ENCODE measurements at places on chromosomes 7 and 10. TPM values are rescaled to one million over a fixed set of nuclear protein-coding genes. Genes with fewer than 3 reads are reported as not detected.

CLRN3 gene
- total RNA-seq = not detected

FOXI2 gene
- total RNA-seq = not detected

MSMB gene
- total RNA-seq = not detected

GRCh38 chr7:93265220-93265619, 33.1 kb downstream of the VPS50 start:
- H3K4me3 ChIP-seq = no peak overlapping the region
- H3K36me3 ChIP-seq = no peaks in the 10 kb centered on the region
- DNase-seq = no peak
- no peaks in the 10 kb centered on the region for H3K4me1 ChIP-seq
- no peaks in the 10 kb centered on the region for H3K27me3 ChIP-seq

DNA sequence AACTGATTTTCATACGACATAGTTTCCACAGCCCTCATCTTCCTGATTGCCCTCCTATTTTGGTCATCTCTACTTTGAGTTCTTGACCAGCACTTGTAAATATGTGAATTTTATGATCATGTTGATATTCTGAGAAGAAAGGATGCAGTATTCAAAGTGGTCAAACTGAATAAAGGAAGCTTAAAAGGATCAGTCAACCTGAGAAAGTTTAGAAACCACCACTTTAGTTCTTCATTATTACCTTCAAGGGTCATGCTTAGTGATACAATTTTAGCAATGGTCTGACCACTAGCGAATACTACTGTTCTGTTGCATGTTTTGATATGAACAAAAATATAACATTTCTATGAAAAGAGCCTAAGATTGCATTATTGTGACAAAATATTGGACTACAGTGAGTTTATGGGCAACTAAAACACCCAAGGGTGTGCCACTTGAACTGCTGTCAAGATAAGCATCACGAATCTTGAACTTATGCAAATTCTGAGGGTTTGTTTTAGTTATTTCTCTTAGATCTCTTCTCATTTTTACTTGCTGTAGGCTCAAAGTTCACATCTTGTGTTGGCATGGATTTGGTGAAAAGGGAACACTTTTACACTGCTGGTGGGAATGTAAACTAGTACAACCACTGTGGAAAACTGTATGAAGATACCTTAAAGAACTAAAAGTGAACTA, 247.7 kb downstream of the IPMK start:
- H3K4me1 ChIP-seq = no peaks in the 10 kb centered on the region
- no peak for DNase-seq
- no peak overlapping the region for H3K27ac ChIP-seq
- no peaks in the 10 kb centered on the region for H3K36me3 ChIP-seq

DNA sequence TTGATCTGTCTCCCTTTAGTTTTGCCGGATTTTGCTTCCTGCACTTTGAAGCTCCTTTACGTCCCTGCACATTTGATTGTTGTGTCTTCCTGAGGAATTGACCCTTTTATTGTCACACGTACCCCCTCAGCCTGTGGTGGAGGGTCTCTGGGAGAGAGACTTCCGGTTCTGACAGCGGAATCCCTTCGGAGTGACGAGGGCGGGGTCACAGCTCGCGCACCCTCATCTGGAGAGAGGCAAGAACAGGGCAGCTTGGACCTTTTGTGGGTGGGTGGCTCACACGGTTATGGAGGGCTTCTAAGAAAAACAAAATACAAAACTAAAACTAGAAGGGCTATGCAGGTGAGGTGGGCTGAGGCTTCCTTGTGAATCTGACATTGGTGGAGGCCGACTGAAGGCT, 26.0 kb downstream of the AMZ1 start:
- DNase-seq = no peak
- no peak overlapping the region for H3K27ac ChIP-seq
- H3K36me3 ChIP-seq = no peaks in the 10 kb centered on the region
- H3K27me3 ChIP-seq = no peaks in the 10 kb centered on the region

GRCh38 chr7:85685901-85686300, 499.0 kb upstream of the SEMA3D start:
- no peaks in the 10 kb centered on the region for H3K27me3 ChIP-seq
- no peaks in the 10 kb centered on the region for H3K36me3 ChIP-seq
- DNase-seq = no peak

- H3K27ac ChIP-seq = no peak overlapping the region
- no peak for DNase-seq
- H3K36me3 ChIP-seq = no peaks in the 10 kb centered on the region
- no peak overlapping the region for H3K4me3 ChIP-seq
- no peaks in the 10 kb centered on the region for H3K4me1 ChIP-seq
Measured at GRCh38 chr10:105150259-105150880, 509.3 kb downstream of the SORCS3 start.

GRCh38 chr10:102384053-102384452, 11.5 kb upstream of the NFKB2 start:
- no peak for DNase-seq
- no peak overlapping the region for H3K4me3 ChIP-seq
- no peaks in the 10 kb centered on the region for H3K4me1 ChIP-seq
- no peaks in the 10 kb centered on the region for H3K27me3 ChIP-seq
- peaks cover 34% of the 10 kb centered on the region for H3K36me3 ChIP-seq
- no peak overlapping the region for H3K27ac ChIP-seq

DNA sequence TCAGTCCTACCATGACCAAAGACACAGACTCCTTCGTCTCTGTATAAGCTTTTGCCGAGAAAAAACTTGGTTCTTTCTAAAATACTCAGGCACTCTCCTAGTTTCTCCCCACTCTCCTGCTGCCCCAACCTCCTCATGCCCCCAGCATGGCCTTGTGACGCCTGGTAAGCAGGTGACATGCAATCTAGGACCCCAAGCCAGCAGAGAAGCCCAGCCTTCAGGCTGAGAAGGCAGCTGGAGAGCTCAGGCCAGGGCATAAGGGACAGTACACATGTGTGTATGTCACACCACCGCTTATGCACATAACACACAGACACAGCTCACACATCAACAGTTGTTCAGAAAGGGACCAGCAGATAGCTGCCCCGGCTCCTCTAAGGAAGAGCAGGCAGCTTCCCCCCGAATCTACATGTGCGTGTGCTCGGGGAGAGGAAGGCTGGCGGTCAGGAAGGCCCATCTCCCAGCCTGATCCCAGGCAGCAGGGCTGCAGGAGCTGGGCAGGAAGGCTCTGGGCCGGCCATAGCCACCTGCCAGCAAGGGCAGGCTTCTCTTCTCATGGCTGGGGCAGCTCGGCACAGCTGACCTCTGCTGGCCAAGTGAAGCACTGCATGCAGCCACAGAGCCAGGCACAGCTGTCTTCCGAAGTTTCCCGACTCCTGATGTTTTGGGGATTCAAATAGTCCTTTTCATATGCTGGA, 8.5 kb downstream of the DDX56 start:
- peak; percentile 79 for DNase-seq
- H3K4me1 ChIP-seq = no peaks in the 10 kb centered on the region

GRCh38 chr7:154879629-154880028, 123.3 kb downstream of the PAXIP1 start:
- H3K4me1 ChIP-seq = peaks cover 3% of the 10 kb centered on the region
- H3K27me3 ChIP-seq = no peaks in the 10 kb centered on the region
- no peak overlapping the region for H3K27ac ChIP-seq
- H3K36me3 ChIP-seq = no peaks in the 10 kb centered on the region

DNA sequence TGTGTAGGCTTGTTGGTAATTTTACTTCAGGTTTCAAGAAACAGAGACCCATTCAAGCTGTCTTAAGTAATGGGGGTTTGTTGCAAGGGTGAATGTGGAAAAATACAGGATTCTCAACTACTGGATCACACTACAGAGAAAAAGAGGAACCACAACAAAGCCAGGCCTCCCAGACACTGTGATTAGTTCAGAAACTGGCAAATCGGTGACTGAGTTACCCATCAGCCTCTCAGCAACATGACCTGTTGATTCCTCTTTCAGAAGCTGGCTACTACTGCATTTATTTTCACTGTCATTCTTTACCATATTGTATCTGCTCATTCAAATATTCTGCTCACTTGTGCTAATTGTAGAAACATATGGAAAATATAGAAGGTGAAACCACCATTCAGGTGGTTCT, 16.0 kb downstream of the CCDC71L start:
- no peak overlapping the region for H3K4me3 ChIP-seq
- no peak overlapping the region for H3K27ac ChIP-seq
- H3K27me3 ChIP-seq = no peaks in the 10 kb centered on the region
- no peaks in the 10 kb centered on the region for H3K36me3 ChIP-seq

GRCh38 chr7:20299647-20300312, 30.9 kb upstream of the ITGB8 start:
- no peak for DNase-seq
- no peaks in the 10 kb centered on the region for H3K27me3 ChIP-seq
- H3K36me3 ChIP-seq = no peaks in the 10 kb centered on the region
- no peak overlapping the region for H3K4me3 ChIP-seq
- H3K27ac ChIP-seq = no peak overlapping the region
- no peaks in the 10 kb centered on the region for H3K4me1 ChIP-seq

DNA sequence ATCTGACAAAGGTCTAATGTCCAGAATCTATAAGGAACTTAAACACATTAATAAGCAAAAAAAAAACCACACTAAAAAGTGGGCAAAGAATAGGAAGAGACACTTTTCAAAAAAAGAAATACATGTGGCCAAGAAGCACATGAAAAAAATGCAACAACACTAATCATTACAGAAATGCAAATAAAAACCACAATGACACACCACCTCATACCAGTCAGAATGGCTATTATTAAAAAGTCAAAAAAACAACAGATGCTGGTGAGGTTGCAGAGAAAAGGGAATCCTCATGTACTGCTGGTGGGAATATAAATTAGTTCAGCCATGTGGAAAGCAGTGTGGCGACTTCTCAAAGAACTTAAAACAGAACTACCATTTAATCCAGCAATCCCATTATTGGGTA, 119.0 kb downstream of the LMBR1 start:
- no peak overlapping the region for H3K27ac ChIP-seq
- DNase-seq = no peak
- H3K4me1 ChIP-seq = peaks cover 6% of the 10 kb centered on the region
- no peaks in the 10 kb centered on the region for H3K27me3 ChIP-seq
- H3K36me3 ChIP-seq = no peaks in the 10 kb centered on the region
- H3K4me3 ChIP-seq = no peak overlapping the region

GRCh38 chr10:62011558-62011957, 110.1 kb downstream of the ARID5B start:
- no peak overlapping the region for H3K27ac ChIP-seq
- no peak overlapping the region for H3K4me3 ChIP-seq
- DNase-seq = no peak
- no peaks in the 10 kb centered on the region for H3K27me3 ChIP-seq
- peaks cover 18% of the 10 kb centered on the region for H3K4me1 ChIP-seq

GRCh38 chr10:87500646-87501048, 4.0 kb upstream of the MINPP1 start:
- H3K27me3 ChIP-seq = no peaks in the 10 kb centered on the region
- no peaks in the 10 kb centered on the region for H3K36me3 ChIP-seq
- no peak for DNase-seq
- H3K27ac ChIP-seq = no peak overlapping the region

DNA sequence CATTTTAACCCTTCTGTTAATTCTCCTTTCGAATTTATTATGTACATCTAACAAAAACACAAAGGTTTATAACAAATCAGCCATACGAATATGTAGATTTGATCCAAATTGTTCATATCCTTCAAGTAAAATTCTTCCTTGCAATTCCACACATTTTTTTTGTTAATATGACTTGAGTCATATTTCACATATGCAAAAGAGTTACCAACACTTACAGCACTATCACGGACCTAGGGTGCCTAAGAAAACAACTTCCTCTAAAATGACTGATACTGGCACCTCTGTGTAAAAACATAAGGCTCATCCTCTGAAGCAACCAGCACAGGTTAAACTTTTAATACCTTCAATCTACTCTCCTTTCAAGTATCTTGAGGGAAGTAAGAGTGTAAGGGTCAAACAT, 451.8 kb downstream of the SEMA3D start:
- H3K4me3 ChIP-seq = no peak overlapping the region
- H3K27ac ChIP-seq = no peak overlapping the region
- H3K36me3 ChIP-seq = no peaks in the 10 kb centered on the region
- H3K27me3 ChIP-seq = no peaks in the 10 kb centered on the region
- no peak for DNase-seq
- H3K4me1 ChIP-seq = no peaks in the 10 kb centered on the region

- H3K27me3 ChIP-seq = no peaks in the 10 kb centered on the region
- no peaks in the 10 kb centered on the region for H3K4me1 ChIP-seq
- no peak overlapping the region for H3K4me3 ChIP-seq
- no peaks in the 10 kb centered on the region for H3K36me3 ChIP-seq
- H3K27ac ChIP-seq = no peak overlapping the region
Measured at GRCh38 chr7:20650782-20651181, 35.3 kb downstream of the ABCB5 start.

GRCh38 chr10:99399664-99400063, 30.8 kb downstream of the GOT1 start:
- DNase-seq = no peak
- H3K4me3 ChIP-seq = no peak overlapping the region
- H3K36me3 ChIP-seq = peaks cover 10% of the 10 kb centered on the region
- H3K27me3 ChIP-seq = no peaks in the 10 kb centered on the region
- no peak overlapping the region for H3K27ac ChIP-seq

DNA sequence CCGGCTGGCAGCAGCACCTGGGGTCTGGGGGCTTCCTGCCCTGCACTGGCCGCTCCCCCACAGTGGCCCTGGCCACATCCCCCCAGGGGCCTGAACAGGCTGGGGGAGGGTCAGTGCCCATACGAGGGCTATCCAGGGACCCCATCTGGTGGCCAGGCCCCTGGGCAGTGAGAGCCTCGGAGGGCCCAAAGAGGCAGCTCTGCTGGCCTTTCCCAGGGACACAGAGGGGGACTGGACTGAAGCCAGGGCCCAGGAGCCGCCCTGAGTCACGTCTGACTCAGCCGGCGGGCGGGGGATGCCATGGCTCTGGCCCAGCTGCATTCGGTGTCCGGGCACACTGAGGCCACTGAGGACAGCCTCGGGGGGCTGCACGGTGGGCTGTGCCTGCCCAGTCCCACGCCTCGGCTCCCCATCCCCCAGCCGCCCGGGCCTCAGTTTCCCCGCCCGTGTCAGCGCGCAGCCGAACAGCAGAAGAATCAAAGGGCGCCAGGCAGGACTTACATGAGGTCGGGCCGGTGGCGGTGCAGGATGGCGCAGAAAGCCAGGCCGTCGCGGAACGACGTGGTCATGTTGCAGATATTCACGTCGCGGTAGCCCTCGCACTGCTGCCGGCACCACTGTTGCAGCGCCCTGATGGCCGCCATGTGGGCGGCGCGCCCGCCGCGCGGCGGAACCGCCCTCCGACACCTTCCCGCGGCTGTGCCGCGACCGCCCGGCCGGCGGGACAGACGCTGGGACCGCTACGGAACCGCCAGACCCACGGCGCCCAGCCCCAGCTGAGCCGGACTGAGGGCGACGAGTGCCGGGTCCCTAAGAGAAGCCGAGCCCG, at the start of gene MICALL2:
TSS of gene MICALL2 (minus strand) at position 788 of the 829 bp plus-strand sequence. CDS start at position 644, 144 bp downstream.
- H3K4me3 ChIP-seq = peak within 1 kb of the TSS; percentile 89
- H3K36me3 ChIP-seq = no peaks in the 10 kb centered on the region
- H3K27me3 ChIP-seq = no peaks in the 10 kb centered on the region
- peak within 1 kb of the TSS; percentile 94 for H3K27ac ChIP-seq
- peak; percentile 94 for DNase-seq
- peaks cover 86% of the 10 kb centered on the region for H3K4me1 ChIP-seq
